NT2/D1 (cell line): ENCODE measurements at places on chromosomes 7 and 10.

- no peak for DNase-seq
Observed at GRCh38 chr10:32530231-32530630, 84.3 kb downstream of the CCDC7 start.

- DNase-seq = no peak
Observed at GRCh38 chr10:89963451-89964102, 262.2 kb downstream of the KIF20B start.

- no peak for DNase-seq
Observed at GRCh38 chr10:28627102-28627501, 50.2 kb upstream of the BAMBI start.

- DNase-seq = no peak
Observed at GRCh38 chr7:132255898-132256297, 320.4 kb downstream of the PLXNA4 start.

GRCh38 chr7:53611043-53611442 is 575.6 kb downstream of the POM121L12 start:
- no peak for DNase-seq

DNA sequence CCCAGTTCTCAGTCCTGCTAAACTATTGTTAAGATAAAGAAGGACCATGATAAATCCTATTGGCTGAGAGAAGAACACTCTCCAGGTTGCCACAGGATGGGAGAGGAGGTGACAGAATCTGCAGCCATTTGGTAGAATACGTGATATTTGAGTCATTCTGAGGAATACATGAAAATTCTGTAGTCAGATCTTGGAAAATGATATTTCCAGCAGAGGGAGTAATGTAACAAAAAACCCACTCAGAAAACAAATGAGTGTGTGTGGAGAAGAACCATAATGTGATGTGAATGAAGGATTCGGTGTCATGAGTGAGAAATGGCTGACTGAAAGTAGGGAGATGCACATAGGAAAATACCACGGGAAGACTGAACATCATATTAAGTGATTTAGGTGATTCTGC is 128.5 kb upstream of the PFKP start:
- DNase-seq = no peak

- DNase-seq = no peak
Observed at GRCh38 chr7:150402671-150403321, 23.7 kb downstream of the ZNF775 start.

- no peak for DNase-seq
Observed at GRCh38 chr7:131327049-131327625, 539 bp upstream of the MKLN1 start.

- DNase-seq = peak; percentile 18
Observed at GRCh38 chr7:17009007-17009719, 127.4 kb upstream of the AGR3 start.

GRCh38 chr7:129144834-129145668 is 544 bp downstream of the TSPAN33 start:
- no peak for DNase-seq

DNA sequence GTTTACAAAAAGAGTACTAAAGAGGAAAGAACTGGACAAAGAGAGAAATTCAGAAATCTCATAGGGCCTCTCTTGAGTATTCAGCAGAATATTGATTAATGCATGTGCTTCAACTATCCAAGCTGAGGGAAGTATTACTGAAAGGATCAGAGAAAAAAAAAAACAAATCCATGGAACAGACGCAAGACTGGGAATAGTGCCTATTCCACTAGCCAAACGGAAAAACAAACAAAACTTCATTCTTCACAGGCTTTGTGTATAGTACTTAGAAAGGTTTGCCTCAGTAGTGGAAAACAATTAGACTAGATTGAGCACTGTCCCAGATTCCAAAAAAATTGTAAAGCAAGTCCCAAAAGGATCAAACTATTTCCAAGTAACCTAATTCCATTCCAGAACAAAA is 106.2 kb downstream of the TFEC start:
- DNase-seq = no peak

DNA sequence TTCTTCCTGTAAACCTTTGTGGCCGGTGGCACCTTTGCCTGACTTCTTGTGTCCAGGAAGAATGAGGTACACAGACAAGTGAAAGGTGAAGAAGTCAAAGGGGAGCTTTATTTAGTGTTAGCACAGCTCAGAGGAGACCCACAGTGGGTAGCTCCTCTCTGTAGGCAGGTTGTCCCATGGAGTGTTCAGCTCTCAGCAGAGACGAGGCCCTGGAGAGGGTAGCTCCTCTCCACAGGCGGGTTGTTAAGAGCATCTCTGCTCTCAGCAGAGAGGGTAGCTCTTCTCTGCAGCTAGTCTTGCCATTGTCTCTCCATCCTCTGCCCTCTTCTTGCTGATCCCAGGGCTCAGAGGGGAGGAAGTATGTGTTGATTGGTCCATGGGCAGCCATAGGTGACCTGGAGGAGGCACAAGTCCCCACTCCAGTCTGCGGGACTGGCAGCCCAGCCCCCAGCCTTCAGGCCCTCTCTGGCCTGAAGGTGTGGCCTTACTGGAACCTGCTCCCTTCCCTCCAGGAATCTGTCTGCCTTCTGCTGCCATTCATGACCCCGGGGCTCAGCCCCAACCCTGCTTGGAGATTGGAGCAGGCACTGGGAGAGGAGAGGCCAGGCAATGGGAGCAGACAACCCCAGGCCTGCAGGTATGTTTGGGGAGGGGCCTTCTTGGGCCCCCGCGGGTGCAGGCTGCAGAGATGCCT is 24.5 kb downstream of the HHEX start:
- DNase-seq = no peak
